Astrocyte (in vitro differentiated cells and primary cell): ENCODE measurements at places on chromosomes 1 and 21. TPM values are rescaled to one million over a fixed set of nuclear protein-coding genes. Genes with fewer than 3 reads are reported as not detected.

DNA sequence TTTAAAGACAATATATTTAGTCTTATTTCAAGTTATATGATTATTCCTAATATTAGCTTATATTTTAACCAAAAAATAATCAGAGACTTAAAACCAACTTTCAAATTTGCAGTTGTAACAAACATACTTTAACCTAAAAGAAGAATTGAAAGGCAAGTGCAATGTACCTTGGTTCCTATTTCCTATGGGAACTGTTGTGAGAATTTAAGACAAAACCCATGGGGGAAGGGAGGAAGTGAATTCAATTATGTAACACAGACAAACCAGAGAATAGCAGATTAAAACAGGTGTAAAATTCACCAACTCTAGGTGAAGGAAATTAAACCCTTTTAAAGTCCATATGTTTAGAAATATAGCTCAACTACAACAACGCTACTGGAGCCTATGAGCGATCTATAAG lies 22.6 kb upstream of the CR2 start:
- no peak overlapping the region for H3K4me3 ChIP-seq
- H3K4me1 ChIP-seq: no peaks in the 10 kb centered on the region
- no peaks in the 10 kb centered on the region for H3K36me3 ChIP-seq
- no peaks in the 10 kb centered on the region for H3K27me3 ChIP-seq
- H3K27ac ChIP-seq: no peak overlapping the region

- peak overlapping the region; percentile 53 for H3K27ac ChIP-seq
- peaks cover 7% of the 10 kb centered on the region for H3K27me3 ChIP-seq
- peak; percentile 27 for DNase-seq
- no peaks in the 10 kb centered on the region for H3K36me3 ChIP-seq
- H3K4me1 ChIP-seq: peaks cover 13% of the 10 kb centered on the region
Observed at GRCh38 chr1:200890818-200891773, 3.6 kb upstream of the INAVA start.

Gene GBP1
- 62.5 and 79.6 TPM in 2 replicates for total RNA-seq

Gene FAM151A
- total RNA-seq: not detected in 2 replicates

Gene RBP7
- 1.0 TPM in 1 of 2 replicates, not detected in the other for total RNA-seq

Gene SPRR1A
- total RNA-seq: not detected in 2 replicates

DNA sequence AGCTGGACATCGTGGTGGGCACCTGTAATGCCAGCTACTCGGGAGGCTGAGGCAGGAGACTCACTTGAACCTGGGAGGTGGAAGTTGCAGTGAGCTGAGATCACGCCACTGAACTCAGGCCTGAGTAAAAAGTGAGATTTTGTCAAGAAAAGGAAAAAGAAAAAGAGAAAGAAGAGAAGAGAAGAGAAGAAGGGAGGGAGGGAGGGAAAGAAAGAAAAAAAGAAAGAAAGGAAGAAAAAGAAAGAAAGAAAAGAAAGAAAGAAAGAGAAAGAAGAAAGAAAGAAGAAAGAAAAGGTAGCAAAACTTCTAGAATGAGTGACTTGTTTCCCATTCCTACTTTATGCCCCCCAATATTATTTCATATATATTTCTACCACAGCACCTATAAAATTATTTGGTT lies 98.8 kb downstream of the UBE2U start:
- H3K27ac ChIP-seq: no peak overlapping the region
- no peak overlapping the region for H3K4me3 ChIP-seq
- H3K36me3 ChIP-seq: no peaks in the 10 kb centered on the region
- no peaks in the 10 kb centered on the region for H3K27me3 ChIP-seq
- H3K4me1 ChIP-seq: no peaks in the 10 kb centered on the region
- DNase-seq: no peak

- peaks cover 4% of the 10 kb centered on the region for H3K36me3 ChIP-seq
- DNase-seq: peak; percentile 76
- peak overlapping the region; percentile 73 for H3K4me3 ChIP-seq
- peak overlapping the region; percentile 85 for H3K27ac ChIP-seq
- no peaks in the 10 kb centered on the region for H3K27me3 ChIP-seq
- H3K4me1 ChIP-seq: peaks cover 26% of the 10 kb centered on the region
Observed at GRCh38 chr1:154955039-154955717, 721 bp downstream of the PBXIP1 start.

DNA sequence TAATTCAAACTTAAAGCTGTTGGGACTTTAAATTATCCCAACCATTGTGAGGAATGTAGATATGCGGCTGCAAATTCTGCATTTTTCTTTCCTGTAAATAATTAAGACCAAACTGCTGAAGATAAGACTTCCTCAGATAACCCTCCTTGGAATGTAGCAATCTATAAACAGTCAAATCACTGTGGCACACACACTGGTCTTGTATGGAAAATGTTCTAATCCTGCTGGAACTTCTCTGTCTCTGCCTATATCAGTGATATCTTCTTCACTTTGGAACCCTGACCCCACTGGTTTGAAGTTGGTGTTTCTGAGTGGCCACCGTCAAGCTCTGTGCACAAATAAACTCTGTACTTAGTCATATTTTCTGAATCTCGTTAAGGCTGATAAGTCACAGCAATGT lies 32.9 kb downstream of the HSF2BP start:
- H3K4me3 ChIP-seq: no peak overlapping the region
- H3K36me3 ChIP-seq: no peaks in the 10 kb centered on the region
- no peaks in the 10 kb centered on the region for H3K27me3 ChIP-seq
- no peaks in the 10 kb centered on the region for H3K4me1 ChIP-seq

Gene TRIM67
- 0.89 and 1.1 TPM in 2 replicates for total RNA-seq

DNA sequence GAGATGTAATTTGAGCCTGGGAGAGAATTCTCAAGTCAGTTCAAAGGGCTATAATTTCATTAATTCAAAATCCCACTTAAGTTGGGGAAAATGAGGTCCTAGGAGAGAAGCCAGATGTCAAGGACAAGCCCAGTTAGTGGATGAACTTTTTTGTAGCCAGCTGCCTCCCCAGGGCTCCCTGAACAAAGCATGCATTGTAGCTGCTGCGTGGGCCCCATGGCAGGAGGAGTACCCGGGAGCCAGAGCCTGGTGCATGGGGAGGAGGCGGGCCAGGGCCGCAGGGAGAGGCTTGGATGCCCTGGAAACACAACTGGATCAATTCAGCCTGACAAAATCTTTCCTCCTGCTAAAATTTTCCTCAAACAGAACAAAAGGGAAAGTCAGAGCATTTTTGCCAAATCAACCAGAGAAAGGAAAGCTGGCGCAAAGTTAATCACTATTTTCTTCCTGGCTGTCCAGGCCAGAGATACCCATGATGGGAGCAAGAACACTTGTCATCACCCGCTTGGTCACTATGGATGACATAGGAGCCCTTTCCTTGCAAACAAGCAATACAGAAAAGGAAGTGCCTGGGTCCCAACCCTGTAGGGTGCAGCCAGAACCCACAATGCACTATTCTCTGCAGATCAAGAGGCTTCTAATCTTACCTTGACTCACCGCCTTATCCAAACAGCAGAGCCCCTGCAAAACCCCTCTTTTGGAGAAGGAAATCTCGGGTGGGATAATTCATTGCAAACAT lies 248.1 kb upstream of the RAB4A start:
- H3K27me3 ChIP-seq: no peaks in the 10 kb centered on the region
- H3K36me3 ChIP-seq: no peaks in the 10 kb centered on the region

Gene BEND5
- total RNA-seq: 1.4 and 2.7 TPM in 2 replicates

DNA sequence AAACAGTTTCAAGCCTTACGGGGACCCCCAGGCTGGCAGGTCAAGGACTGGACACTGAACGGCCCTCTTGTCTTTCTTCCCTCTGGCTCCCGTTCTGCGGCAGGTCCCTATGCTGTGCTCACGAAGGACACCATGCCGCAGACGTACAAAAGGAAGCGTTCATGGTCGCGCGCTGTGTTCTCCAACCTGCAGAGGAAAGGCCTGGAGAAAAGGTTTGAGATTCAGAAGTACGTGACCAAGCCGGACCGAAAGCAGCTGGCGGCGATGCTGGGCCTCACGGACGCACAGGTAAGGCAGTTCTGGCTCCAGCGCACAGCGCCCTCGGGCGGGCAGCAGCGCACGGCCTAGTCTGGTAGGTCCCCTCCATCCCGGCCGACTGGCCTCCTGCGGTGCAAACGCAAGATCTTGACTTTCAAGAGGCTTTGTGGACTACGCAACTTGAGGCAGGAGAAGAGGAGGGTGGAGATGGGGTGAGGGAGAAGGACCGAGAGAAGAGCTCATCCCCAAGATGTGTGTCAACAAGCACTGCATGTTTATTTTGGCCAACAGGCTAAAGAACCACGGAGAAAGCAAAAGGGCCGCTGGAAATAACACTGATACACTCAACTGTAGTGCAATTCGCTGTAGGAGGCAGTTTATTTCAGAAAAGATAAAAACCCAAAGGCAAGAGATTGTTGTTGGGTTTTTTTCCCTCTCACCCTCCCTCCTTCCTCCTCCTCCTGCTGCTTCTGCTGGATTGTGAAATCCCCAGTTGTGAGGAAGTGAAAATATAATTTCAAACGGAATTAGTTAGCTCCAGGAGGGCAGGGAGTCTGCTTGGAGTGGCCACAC lies 3.0 kb downstream of the HLX start:
- no peak overlapping the region for H3K4me3 ChIP-seq
- no peaks in the 10 kb centered on the region for H3K36me3 ChIP-seq
- peaks cover 4% of the 10 kb centered on the region for H3K4me1 ChIP-seq
- peaks cover 49% of the 10 kb centered on the region for H3K27me3 ChIP-seq
- DNase-seq: no peak

GRCh38 chr1:17798011-17798410 lies 42.9 kb downstream of the ACTL8 start:
- no peaks in the 10 kb centered on the region for H3K36me3 ChIP-seq
- peaks cover 7% of the 10 kb centered on the region for H3K27me3 ChIP-seq
- no peak overlapping the region for H3K27ac ChIP-seq
- peaks cover 2% of the 10 kb centered on the region for H3K4me1 ChIP-seq
